Thymus (tissue), 14 donors: ENCODE measurements at places on chromosomes 7 and 10.
A peak's percentile ranks its signal among the peaks of the same experiment; 100 is the strongest.

GRCh38 chr7:151964951-151965350 lies 8.7 kb downstream of the GALNTL5 start:
- H3K4me1 ChIP-seq, result no peaks in the 10 kb centered on the region
- H3K4me3 ChIP-seq, result no peak overlapping the region
- no peak overlapping the region for H3K27ac ChIP-seq
- no peaks in the 10 kb centered on the region for H3K27me3 ChIP-seq

GRCh38 chr10:124082555-124082954 lies 10.8 kb downstream of the CHST15 start:
- no peaks in the 10 kb centered on the region for H3K36me3 ChIP-seq
- no peak overlapping the region for H3K4me3 ChIP-seq
- peaks cover 13% of the 10 kb centered on the region for H3K4me1 ChIP-seq
- H3K27me3 ChIP-seq, result peaks cover 12% of the 10 kb centered on the region
- DNase-seq, result no peak

GRCh38 chr10:77111611-77112550 lies 525.7 kb downstream of the KCNMA1 start:
- H3K4me1 ChIP-seq, result peaks cover 5% of the 10 kb centered on the region
- DNase-seq, result peak; percentile 63
- no peaks in the 10 kb centered on the region for H3K36me3 ChIP-seq
- H3K27me3 ChIP-seq, result no peaks in the 10 kb centered on the region

DNA sequence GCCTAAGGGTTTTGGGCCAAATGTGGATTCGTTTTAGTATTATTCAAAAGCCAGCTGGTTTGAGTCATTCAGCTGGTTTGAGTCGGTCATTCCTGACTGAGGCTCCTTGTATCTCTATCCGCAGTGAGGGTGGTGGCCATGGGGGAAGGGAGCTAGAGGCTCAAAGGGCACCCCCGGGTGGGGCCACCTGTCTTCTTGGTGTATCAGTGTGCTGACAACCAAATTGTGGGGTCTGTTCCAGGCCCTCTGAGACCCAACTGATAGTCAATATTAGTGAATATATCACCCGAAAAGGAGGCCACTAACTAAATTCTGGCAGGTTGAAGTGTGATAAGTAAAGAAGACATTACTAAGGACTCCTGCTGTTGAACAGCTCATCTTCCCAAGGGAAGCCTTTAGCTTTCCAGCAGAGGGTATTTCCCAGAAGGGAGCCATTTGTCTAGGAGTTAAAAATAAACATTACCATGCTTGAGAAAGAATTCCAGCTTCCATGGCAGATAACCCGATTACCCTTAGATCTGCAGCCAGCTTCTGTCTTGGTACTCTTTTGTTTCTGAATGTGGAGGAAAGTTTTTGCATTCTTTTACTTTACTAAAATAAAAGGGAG lies 29.9 kb upstream of the DDX50 start:
- no peaks in the 10 kb centered on the region for H3K27me3 ChIP-seq
- no peak for DNase-seq
- no peaks in the 10 kb centered on the region for H3K36me3 ChIP-seq
- no peaks in the 10 kb centered on the region for H3K4me1 ChIP-seq
- no peak overlapping the region for H3K4me3 ChIP-seq

DNA sequence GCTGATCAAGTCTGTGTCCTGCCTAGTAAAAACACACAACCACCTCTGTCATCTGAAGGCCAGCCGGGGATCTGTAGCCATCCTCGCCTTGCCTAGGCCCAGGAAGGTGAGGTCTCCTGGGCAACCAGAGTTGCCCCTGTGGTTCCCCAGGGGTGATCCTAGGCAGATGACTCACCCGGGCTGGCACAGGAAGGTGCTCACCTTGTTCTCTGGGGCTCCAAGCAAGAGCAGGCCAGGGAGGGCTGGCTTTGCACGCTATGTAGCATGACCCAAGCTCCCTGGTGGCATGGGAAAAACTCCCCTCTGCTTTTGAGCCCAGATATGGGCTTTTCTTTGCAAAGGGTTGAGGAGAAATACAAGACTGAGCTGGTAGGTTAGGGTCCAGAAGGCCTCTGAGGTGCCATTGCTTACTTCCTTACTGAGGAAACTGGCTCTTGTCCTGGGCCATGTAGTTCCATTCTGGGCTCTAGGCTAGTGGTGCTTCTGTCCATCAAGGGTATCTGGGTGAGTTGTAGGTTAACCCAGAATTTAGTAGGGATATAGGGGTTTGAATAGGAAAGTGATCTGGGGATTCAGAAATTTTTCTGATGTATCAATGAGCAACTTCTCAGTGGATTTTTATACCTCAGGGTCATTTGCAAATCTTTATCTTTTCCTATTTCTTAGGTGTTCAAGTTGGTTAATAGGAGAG lies 112.0 kb downstream of the NT5C2 start:
- no peak overlapping the region for H3K27ac ChIP-seq
- no peak overlapping the region for H3K4me3 ChIP-seq
- no peaks in the 10 kb centered on the region for H3K4me1 ChIP-seq
- no peaks in the 10 kb centered on the region for H3K27me3 ChIP-seq
- DNase-seq, result no peak
- peaks cover 23% of the 10 kb centered on the region for H3K36me3 ChIP-seq

GRCh38 chr10:85979598-85979997 lies 387.0 kb downstream of the GRID1 start:
- DNase-seq, result no peak
- H3K27me3 ChIP-seq, result no peaks in the 10 kb centered on the region
- H3K36me3 ChIP-seq, result no peaks in the 10 kb centered on the region
- no peak overlapping the region for H3K27ac ChIP-seq
- no peak overlapping the region for H3K4me3 ChIP-seq

DNA sequence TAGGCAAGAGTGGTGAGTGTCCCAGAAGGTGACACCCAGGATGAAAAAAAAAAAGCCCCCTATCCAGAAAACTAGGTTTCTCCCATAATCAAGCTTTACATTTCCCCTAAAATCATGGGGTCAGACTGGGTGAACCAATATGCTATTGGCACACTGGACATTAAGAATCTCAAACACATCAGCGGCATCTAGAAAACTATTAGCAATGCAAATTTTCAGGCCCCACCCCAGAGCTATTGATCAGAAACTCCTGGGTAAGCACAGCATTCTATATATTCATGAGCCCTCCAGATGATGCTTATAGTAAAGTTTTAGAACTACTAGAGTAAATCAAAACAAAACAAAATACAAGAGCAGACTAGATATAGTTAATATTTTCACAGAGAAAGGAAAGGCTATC lies 36.4 kb downstream of the IQUB start:
- no peak overlapping the region for H3K27ac ChIP-seq
- no peaks in the 10 kb centered on the region for H3K27me3 ChIP-seq
- no peaks in the 10 kb centered on the region for H3K4me1 ChIP-seq
- no peak overlapping the region for H3K4me3 ChIP-seq
- no peak for DNase-seq
- no peaks in the 10 kb centered on the region for H3K36me3 ChIP-seq

GRCh38 chr10:9175200-9175599 lies 1120.7 kb downstream of the GATA3 start:
- H3K4me3 ChIP-seq, result no peak overlapping the region
- H3K27ac ChIP-seq, result no peak overlapping the region
- H3K4me1 ChIP-seq, result peaks cover 3% of the 10 kb centered on the region
- DNase-seq, result peak; percentile 5
- H3K27me3 ChIP-seq, result no peaks in the 10 kb centered on the region

DNA sequence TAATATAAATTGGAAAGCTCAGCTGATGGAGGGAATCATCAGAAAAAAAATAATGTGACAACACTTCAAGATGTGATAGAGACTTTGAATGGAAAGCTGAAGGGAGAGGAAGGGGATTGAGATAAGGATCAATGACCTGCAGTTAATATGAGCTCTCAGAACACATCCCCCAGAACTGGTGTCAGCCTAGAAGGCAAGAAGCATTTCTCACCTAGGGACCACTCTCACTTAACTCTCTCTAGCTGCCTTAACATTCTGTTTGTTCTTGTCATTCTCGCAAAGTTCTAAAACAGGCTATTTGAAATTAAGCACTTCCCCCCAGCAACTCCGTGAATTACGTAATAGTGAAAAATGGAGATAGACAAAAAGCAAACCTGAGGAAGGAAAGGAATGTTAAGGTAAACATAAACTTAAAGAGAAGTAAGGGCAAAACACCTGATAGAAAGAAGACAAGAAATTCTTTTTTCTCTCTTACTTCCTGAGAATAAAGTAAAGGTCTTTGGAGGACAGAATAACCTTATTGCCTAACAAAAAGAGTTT lies 1.2 kb upstream of the MPP7 start:
- no peaks in the 10 kb centered on the region for H3K4me1 ChIP-seq
- H3K27ac ChIP-seq, result no peak overlapping the region
- no peak overlapping the region for H3K4me3 ChIP-seq
- H3K36me3 ChIP-seq, result no peaks in the 10 kb centered on the region
- H3K27me3 ChIP-seq, result peaks cover 17% of the 10 kb centered on the region

DNA sequence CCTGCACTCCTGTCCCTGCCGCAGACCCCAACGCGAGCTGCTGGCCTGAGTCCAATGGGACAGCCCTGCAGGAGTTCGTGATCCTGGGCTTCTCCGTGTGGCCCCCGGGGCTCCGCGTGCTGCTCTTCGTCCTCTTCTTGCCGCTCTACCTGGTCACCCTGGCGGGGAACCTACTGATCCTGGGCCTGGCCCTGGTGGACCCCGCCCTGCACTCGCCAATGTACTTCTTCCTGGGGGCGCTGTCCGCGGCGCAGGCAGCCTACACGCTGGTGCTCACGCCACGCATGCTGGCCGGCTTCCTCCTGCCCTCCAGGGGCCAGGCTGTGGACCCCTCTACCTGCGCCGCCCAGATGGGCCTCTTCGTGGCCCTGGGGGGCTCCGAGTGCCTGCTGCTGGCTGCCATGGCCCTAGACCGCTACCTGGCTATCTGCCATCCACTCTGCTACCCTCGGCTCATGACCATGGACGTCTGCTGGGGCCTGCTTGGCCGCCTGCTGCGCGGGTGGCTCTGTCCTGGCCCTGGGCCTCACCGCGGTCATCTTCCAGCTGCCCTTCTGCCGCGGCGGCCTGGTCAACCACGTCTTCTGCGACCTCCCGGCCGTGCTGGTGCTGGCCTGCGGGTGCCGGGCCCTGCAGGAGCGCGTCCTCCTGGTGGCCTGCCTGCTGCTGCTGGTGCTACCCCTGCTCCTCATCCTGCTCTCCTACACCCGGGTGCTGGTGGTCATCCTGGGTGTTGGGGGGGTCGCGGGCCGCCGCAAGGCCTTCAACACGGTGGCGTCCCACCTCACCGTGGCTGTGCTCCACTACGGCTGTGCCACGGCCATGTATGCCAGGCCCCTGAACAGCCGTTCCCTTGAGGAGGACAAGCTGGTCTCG lies 71.7 kb downstream of the RBAK start:
- H3K27me3 ChIP-seq, result no peaks in the 10 kb centered on the region
- H3K36me3 ChIP-seq, result no peaks in the 10 kb centered on the region
- no peak overlapping the region for H3K4me3 ChIP-seq
- no peaks in the 10 kb centered on the region for H3K4me1 ChIP-seq
- DNase-seq, result no peak

- DNase-seq, result no peak
- peaks cover 7% of the 10 kb centered on the region for H3K4me1 ChIP-seq
- H3K4me3 ChIP-seq, result peak overlapping the region; percentile 91
- no peaks in the 10 kb centered on the region for H3K36me3 ChIP-seq
- H3K27ac ChIP-seq, result peak overlapping the region; percentile 84
- no peaks in the 10 kb centered on the region for H3K27me3 ChIP-seq
These were observed 1.4 kb downstream of the FBXW4 start for GRCh38 chr10:101693651-101693977.

GRCh38 chr10:130729876-130730275 lies 581.6 kb downstream of the TCERG1L start:
- H3K27ac ChIP-seq, result no peak overlapping the region
- no peak for DNase-seq
- no peak overlapping the region for H3K4me3 ChIP-seq

- no peak for DNase-seq
- H3K27ac ChIP-seq, result no peak overlapping the region
- no peaks in the 10 kb centered on the region for H3K27me3 ChIP-seq
- no peak overlapping the region for H3K4me3 ChIP-seq
These were observed 74.1 kb upstream of the PTPRZ1 start for GRCh38 chr7:121798896-121799295.

DNA sequence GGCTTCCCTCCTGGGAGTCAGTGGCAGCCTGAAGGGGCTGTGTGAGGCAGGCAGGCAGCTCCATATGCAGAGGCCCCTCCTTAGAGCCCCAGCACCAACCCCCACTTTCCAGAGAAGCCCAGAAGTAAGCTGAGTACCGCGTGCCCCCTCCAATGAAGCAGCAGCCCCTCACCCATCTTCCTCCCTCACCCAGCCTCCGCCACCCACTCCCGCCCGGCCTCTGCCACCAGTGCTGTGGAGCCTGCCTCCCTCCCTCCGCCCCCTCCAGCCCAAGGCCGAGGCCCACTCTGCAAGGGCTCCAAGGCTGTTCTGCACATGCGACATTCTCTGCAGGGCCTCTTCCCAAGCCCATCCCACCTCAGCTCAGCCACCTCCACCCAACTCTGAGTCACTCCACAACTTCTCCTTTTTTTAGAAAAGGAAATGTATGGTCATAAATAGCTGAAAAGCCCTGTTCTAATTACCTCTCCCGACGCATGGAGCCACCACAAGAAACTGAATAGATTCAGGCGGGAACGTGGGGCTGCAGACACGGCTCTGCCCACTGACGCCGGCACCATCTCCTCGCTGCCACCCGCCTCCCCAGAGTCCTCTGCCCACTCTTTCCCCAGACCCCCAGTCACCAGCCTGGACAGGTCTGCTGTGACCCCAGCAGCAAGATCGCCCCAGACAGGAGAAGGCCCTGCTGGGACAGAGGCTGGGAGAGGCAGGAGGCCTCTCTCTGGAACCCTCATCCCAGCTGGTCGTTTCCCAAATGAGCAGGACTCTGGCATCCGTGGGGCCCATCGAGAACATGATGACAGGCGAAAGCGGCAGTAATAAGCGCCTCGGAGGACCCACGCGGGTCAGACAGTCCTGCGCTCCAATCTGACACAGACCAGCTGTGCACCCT lies 213.9 kb downstream of the MAD1L1 start:
- H3K36me3 ChIP-seq, result peaks cover 13% of the 10 kb centered on the region
- peak overlapping the region; percentile 77 for H3K27ac ChIP-seq

GRCh38 chr7:133230591-133231194 lies 22.2 kb upstream of the EXOC4 start:
- DNase-seq, result peak; percentile 42
- no peaks in the 10 kb centered on the region for H3K36me3 ChIP-seq
- H3K27me3 ChIP-seq, result no peaks in the 10 kb centered on the region
- no peak overlapping the region for H3K27ac ChIP-seq
- H3K4me1 ChIP-seq, result no peaks in the 10 kb centered on the region

- peaks cover under 1% of the 10 kb centered on the region for H3K27me3 ChIP-seq
- H3K4me3 ChIP-seq, result no peak overlapping the region
- peaks cover 31% of the 10 kb centered on the region for H3K4me1 ChIP-seq
- no peaks in the 10 kb centered on the region for H3K36me3 ChIP-seq
- H3K27ac ChIP-seq, result no peak overlapping the region
- DNase-seq, result no peak
These were observed 2.4 kb downstream of the NYAP1 start for GRCh38 chr7:100486111-100486636.
